H4 (cell line): ENCODE measurements at places on chromosomes 13 and 19.
A peak's percentile ranks its signal among the peaks of the same experiment; 100 is the strongest.

DNA sequence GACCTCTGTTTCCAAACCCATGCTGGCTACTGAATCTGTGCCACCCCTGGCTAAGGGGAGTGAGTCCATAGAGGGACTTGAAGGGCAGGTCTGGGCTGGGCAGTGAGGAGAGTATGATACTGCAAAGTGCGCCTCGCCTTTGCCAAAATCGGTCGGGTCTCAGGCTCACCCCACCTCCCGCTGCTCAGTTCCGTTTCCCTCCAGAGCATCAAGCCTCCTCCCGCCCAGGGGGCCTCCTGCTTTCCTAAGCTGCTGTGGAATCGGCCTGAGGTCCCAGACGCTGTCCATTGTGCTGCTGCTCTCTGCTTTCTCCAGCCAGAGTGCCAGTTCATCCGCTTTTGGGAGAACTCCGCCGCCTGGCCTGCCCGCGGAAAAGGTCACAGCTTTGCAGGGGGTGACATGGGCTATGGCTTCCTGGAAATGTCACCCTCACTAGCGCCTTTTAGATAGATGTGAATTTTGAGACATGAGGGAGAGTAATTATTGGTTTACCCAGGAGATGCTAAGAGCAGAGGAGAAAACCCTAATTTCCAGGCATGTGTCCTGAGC, 1418.4 kb downstream of the UQCRFS1 start:
- no peak for DNase-seq

DNA sequence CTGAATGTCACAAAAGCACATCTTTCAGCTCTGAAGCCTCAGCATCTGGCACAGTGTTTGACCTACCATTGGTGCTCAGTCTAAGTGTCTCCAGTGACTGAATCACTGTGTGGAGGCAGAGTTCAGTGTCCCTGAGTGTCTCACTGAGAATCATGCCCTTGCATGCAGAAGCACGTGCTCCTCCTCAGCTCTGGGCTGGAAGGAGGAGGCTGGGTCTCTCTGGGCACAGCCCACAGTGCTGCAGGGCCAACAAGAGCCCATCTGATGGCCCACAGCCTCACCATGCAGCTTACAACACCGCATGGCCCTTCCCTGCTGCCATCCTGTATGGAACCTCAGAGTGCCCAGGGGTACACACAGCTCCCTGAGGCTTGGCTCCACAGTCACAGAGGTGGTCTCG, 86.1 kb downstream of the TEX26 start:
- DNase-seq, result no peak

DNA sequence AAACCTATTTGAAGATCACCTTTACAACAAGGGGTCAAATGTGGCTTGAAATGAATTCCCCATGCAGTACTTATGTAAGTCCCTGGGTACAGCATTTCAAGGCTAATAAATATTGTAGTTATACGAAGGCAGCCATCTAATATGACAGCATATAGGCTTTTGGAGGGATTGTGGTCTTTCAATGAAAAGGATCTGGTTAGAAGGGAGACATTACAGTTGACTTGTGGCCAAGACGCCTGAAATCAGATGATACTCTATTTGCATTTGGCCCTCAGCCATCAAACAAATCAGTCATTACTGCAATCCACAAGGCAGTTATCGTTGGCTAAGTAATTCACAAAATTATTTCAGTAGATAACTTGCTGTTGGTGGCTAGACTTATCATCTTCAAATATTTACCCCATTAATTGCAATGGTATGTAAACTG, 242.7 kb downstream of the DCLK1 start:
- no peak for DNase-seq

GRCh38 chr19:36141039-36141927, 1.4 kb downstream of the CAPNS1 start:
- peak; percentile 86 for DNase-seq
